Smooth muscle cell of trachea (primary cell): ENCODE measurements at places on chromosomes 2 and 18. TPM values are rescaled to one million over a fixed set of nuclear protein-coding genes. Genes with fewer than 3 reads are reported as not detected.

RHOB gene
- 35.5 and 138 TPM in 2 replicates for total RNA-seq

FABP1 gene
- total RNA-seq, result not detected in 2 replicates

TMEM198 gene
- 0.73 and 2.3 TPM in 2 replicates for total RNA-seq

FZD7 gene
- total RNA-seq, result 17.0 and 82.4 TPM in 2 replicates

DUSP19 gene
- 3.5 TPM in 2 replicates for total RNA-seq

MOB4 gene
- total RNA-seq, result 24.8 and 31.1 TPM in 2 replicates

NT5DC4 gene
- total RNA-seq, result not detected in 2 replicates

COL6A3 gene
- total RNA-seq, result 2,183 and 3,095 TPM in 2 replicates

CIDEA gene
- 0.29 TPM in 1 of 2 replicates, not detected in the other for total RNA-seq

MAPK4 gene
- not detected in 2 replicates for total RNA-seq

AMER3 gene
- under 0.01 TPM in 1 of 2 replicates, not detected in the other for total RNA-seq

ATOH8 gene
- 22.4 and 55.9 TPM in 2 replicates for total RNA-seq

CFAP221 gene
- not detected in 2 replicates for total RNA-seq

LIMS3 gene
- total RNA-seq, result 2.3 TPM in 1 of 2 replicates, not detected in the other

ME2 gene
- 37.5 and 49.5 TPM in 2 replicates for total RNA-seq

PLA2R1 gene
- 14.1 and 16.5 TPM in 2 replicates for total RNA-seq

DNAJC5G gene
- total RNA-seq, result not detected in 2 replicates

MZT2B gene
- total RNA-seq, result 163 and 176 TPM in 2 replicates

REL gene
- total RNA-seq, result 2.8 and 3.3 TPM in 2 replicates

SYT4 gene
- total RNA-seq, result not detected in 2 replicates

SPC25 gene
- total RNA-seq, result 14.1 TPM in 1 of 2 replicates, not detected in the other

IL1RL1 gene
- total RNA-seq, result 0.33 and 0.44 TPM in 2 replicates

VAMP8 gene
- total RNA-seq, result 1.5 and 2.8 TPM in 2 replicates

TTR gene
- not detected in 2 replicates for total RNA-seq

PFN4 gene
- 0.44 and 0.83 TPM in 2 replicates for total RNA-seq

VWC2L gene
- not detected in 2 replicates for total RNA-seq

SERPINB13 gene
- not detected in 2 replicates for total RNA-seq

REG1B gene
- total RNA-seq, result not detected in 2 replicates

CELF4 gene
- not detected in 2 replicates for total RNA-seq

MAP3K19 gene
- total RNA-seq, result not detected in 2 replicates

FAM237A gene
- total RNA-seq, result not detected in 2 replicates

REEP1 gene
- 0.15 TPM in 1 of 2 replicates, not detected in the other for total RNA-seq

TMEM163 gene
- not detected in 2 replicates for total RNA-seq

EVA1A gene
- 18.0 and 32.1 TPM in 2 replicates for total RNA-seq

ITPRIPL1 gene
- 2.9 and 5.8 TPM in 2 replicates for total RNA-seq

LOXHD1 gene
- total RNA-seq, result not detected in 2 replicates

SP9 gene
- total RNA-seq, result not detected in 2 replicates

KLHL14 gene
- not detected in 2 replicates for total RNA-seq

ALLC gene
- total RNA-seq, result not detected in 2 replicates

ATP6V1B1 gene
- total RNA-seq, result 0.58 and 1.7 TPM in 2 replicates

SRD5A2 gene
- total RNA-seq, result not detected in 2 replicates

THSD7B gene
- 0.33 TPM in 1 of 2 replicates, not detected in the other for total RNA-seq

CCBE1 gene
- total RNA-seq, result 69.0 and 69.4 TPM in 2 replicates

HTR2B gene
- total RNA-seq, result 9.8 and 15.3 TPM in 2 replicates

IRS1 gene
- total RNA-seq, result 33.5 and 47.5 TPM in 2 replicates
